ENCODE measurements at places on chromosomes 11 and 22. TPM values are rescaled to one million over a fixed set of nuclear protein-coding genes. Genes with fewer than 3 reads are reported as not detected.

Gene OR52N5
- total RNA-seq, result 11.9 TPM

- no peak for DNase-seq
Measured at GRCh38 chr11:71532036-71532610, 5.1 kb downstream of the KRTAP5-7 start.

GRCh38 chr11:93525601-93526345 lies 17.4 kb downstream of the SMCO4 start:
- no peak for DNase-seq

DNA sequence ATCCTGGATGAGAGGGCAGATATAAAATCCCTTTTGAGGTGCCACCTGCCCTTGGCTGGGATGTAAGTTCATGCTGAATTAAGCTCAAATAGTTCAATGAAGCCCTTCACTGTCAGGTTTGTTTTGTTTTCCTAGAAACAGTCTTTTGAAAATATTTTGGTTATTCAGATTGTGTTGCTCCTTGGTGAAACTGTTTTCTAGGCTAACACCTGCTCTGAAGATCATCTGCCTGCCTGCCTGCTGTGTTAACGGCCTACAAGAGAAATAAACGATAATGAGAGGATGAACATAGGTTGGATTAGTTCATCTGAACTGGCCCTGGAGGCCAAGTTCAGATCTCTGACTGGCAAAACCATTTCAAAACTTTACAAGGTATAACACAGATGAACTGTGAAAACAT lies 67.4 kb downstream of the ZBTB44 start:
- no peak for DNase-seq
